ENCODE measurements at places on chromosomes 13 and 19.

- no peak for DNase-seq
These were observed 2.5 kb downstream of the SLC1A5 start for GRCh38 chr19:46785980-46786235.

DNA sequence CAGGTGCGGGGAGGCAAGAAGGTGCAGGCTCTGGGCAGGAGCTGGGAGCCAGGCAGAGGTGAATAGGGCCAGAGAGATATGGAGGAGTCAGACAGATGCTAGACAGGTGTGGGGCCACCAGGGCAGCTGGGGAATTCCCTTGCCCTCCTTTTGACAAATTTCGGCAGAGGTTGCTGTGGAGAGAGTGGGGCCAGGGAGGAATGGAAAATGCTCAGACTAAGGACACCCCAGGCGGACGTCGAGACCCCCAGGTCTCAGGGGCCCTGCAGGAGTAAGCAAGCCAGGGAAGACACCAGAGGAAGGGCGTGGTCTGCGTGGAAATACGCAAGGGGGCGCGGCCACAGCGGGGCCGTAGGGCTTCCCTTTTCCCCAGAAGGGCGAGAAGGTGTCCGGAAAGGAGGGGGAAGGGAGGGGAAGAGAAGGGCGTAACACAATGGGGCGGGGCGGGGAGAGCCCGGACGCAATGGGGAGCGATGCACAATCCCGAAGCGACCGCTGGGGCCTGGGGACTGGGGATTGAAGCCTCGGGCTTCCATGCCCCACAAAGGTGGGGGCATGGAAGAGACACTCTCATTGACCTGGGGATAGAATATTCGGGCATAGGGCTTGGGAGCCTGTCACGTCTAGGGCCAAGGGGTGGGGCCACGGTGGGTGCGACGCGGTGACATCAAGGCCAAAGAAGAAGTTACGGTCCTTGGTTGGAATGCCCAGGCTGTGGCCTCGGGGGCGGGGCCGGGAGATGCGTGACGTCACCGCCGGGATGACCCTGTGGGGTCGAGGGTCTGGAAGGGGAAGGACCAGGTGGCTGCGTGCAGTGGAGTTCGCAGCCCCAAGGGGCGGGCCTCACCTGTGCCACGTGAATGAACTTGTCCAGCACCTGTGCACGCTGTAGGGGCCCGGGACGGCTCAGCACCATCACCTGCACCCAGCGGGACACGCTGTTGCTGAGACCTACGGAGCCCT, 8.2 kb downstream of the RASGRP4 start:
- DNase-seq, result no peak

GRCh38 chr19:54541712-54542111, 31.9 kb upstream of the LILRA2 start:
- DNase-seq, result no peak

- DNase-seq, result no peak
These were observed 64.2 kb downstream of the SOX1 start for GRCh38 chr13:112131081-112131712.

DNA sequence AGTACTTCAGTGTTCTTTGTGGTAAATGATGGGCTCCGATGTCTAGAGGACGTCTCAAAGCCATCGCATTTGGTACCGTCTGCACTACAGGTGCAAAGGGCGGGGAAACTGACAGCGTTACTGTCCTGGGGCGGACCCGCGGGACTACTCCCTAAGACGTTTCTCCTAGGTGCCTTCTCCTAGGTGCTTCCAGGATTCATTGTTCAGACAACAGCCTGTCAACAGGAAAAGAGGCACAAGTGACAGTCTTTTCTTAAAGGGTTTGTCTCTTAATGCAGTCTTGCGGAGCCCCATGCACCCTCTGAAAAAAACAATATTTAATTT, 1.4 kb downstream of the SERTM1 start:
- no peak for DNase-seq

GRCh38 chr13:37960427-37960826, 90.9 kb upstream of the TRPC4 start:
- no peak for DNase-seq

GRCh38 chr13:109204657-109205056, 575.2 kb downstream of the MYO16 start:
- DNase-seq, result no peak

GRCh38 chr19:35225951-35226350, 2.6 kb downstream of the FAM187B start:
- no peak for DNase-seq

GRCh38 chr19:2275588-2276428, 6.2 kb downstream of the PEAK3 start:
- no peak for DNase-seq

DNA sequence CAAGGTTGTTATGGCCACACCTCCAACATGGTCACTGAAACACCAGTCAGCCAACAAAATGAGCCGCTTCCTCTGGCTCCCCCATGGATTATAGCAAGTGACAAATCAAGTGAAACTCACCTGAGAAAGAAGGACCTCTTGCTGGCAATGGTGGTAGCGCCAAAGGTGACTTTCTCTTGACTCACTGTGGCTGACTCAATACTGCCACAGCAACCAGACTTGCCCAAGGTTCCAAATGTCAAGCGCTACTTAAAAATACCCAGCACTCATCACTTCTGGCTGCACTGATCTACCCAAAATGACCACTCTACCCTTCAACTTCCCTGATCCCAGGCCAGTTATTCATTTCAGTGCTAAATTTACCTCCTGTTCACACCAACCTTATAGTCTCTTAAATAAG, 495.5 kb downstream of the FOXO1 start:
- DNase-seq, result no peak

- DNase-seq, result no peak
These were observed 36.8 kb downstream of the PHF11 start for GRCh38 chr13:49532593-49532992.

DNA sequence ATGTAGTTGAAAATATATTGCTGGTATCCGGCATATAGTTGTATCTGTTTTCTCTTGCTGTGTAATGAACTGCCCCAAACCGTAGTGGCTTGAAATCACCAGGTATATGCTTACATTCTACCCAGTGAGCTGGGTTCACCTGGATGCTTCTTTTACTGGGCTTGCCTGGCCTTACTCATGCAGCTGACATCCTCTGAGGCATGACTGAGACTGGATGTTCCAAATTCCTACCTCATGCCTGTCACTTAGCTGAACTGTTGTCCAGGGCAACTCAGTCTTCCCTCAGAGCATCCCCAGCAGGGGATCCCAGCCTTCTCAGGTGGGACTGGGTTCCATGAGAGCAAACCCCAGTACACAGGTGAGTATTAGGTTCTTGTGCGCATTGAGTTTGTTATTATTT, 66.8 kb downstream of the IFT88 start:
- DNase-seq, result no peak

- no peak for DNase-seq
These were observed 224.3 kb upstream of the SOX21 start for GRCh38 chr13:94936633-94937032.

GRCh38 chr13:102567857-102568256, 28.9 kb upstream of the TPP2 start:
- DNase-seq, result no peak

DNA sequence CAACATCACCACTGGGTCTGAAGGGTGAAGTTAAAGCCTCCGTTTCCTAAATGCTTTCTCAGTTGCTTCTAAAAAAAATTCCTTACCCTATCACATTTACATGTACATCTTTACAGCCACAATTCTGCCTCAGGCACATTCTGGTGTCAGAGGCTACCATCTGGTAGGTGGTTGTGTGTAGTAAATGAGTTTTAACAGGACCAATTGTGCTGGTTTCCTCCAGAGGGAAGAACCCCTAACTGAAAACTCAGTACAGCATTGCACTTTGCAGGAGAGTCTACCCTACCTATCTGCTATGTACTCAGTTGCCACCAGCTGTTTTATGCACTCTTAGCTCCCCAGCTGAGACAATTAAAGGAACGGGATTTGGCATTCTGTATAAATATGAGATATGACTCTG, 1576.5 kb downstream of the PCDH9 start:
- DNase-seq, result no peak

- no peak for DNase-seq
These were observed 1.4 kb downstream of the NPAS1 start for GRCh38 chr19:47020992-47021496.

- no peak for DNase-seq
These were observed 12.8 kb downstream of the C19orf81 start for GRCh38 chr19:50661766-50662650.

- DNase-seq, result no peak
These were observed at the start of gene FBXO27 for GRCh38 chr19:39032063-39032918. Gene FBXO27, minus strand, starts transcription at chr19:39032549. Its CDS starts 322 bp downstream, at chr19:39032227.

- DNase-seq, result no peak
These were observed 204.4 kb downstream of the MZT1 start for GRCh38 chr13:72523049-72523448.

DNA sequence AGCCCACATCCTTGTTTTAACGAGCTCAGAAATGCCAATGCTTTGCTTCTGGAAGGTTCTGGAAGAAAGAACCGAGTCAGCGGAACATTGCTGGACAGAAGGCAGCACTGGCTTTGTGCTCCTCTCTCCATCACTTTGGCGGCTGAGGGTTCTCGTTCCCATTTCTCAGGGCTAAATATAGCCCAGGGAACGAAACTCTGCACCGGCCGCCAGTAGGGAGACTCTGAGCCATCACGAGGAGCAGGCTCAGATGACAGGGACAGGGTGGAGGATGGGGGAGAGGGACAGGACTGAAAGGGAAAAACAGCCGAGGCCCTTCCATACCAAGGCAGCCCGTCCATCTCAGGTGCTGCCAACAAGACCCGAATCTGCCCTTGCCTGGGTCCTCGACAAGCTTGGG, 166.4 kb downstream of the CACNA1A start:
- DNase-seq, result no peak

DNA sequence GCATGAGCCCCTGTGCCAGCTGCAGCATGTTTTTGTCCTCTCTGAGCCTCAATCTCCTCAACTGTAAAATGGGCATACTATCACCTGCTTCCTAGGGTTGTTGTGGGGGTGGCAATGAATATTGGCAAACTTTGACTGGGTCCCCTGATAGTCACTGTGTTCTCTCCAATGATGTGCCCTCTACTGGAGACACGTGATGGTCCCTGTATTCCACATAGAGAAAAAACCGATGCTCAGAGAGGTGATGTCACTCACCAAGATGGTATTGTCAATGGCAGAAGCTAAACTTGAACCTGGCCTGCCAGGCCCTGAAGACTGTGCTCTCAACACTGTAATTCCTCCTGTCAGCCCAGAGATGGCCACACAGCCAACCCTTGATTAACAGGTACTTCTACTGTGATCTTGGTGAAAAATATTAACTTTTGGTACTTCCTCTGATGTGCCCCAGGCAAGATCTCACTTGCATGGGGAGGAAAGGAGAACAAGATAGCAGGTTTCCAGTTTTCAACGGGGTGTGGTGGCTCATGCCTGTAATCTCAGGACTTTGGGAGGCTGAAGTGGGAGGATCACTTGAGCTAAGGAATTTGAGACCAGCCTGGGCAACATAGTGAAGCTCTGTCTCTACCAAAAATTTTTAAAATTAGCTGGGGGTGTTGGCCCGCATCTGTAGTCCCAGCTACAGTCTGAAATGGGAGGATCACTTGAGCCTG, 3.6 kb downstream of the CEACAM20 start:
- no peak for DNase-seq

GRCh38 chr13:40787062-40787461, 2.3 kb upstream of the SLC25A15 start:
- DNase-seq, result peak; percentile 79

DNA sequence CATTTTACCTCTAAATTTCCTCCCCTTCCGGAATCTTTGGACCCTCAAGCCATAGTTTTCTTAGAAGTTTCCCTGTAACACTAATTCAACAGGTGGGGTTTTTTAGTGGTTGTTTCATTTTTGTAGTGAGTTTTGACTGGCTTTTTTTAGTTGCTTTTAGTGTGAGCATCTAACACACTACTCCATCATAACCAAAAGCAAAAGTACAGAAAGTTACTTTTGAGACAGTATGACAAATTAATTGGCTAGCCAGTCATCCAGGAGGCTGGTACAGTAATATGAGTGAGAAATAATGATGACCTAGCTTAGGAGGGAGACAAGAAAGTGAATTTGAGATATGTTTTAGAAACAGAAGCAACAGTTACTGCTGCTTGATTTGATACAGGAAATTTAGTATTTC, 71.5 kb downstream of the DNAJC15 start:
- DNase-seq, result no peak

GRCh38 chr19:33171222-33171795, 22.8 kb upstream of the LRP3 start:
- no peak for DNase-seq

GRCh38 chr19:46303691-46304397, 7.0 kb downstream of the HIF3A start:
- DNase-seq, result no peak

DNA sequence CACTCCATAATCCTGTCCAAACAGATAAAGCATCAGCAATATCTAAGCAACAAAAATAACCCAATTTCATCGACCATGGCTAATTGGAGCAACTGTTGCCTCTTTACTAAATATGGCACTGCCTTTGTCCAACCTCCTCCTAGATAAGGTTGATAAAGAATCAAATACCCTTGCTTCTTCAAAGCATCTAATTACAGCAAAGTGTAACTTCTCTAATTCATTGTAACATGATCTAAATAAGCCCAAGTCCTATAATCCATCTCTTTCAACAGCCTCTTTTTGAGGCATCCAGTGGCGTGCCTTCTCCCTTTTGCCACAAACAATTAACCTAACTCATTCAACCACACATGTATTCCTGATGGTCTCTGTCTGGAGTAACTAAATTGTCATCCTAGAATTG, 81.7 kb upstream of the KLHL1 start:
- DNase-seq, result no peak

DNA sequence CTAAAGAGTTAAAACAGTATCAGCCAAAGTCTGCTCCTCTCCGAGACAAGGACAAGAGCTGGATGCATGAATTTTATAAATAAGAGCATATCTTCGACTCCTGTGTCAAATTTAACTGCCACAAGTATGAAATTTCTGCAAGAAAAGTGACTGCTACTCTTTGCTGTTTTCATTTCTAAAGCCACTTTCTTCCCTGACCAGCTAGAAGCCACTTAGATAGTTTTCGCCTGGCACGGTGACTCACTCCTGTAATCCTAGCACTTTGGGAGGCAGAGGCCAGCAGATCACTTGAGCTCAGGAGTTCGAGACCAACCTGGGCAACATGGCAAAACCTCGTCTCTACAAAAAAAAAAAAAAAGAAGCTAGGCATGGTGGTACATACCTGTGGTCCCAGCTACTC, 61.3 kb downstream of the ENOX1 start:
- DNase-seq, result no peak

- peak; percentile 79 for DNase-seq
These were observed 18.7 kb downstream of the PAF1 start for GRCh38 chr19:39372047-39372802.

DNA sequence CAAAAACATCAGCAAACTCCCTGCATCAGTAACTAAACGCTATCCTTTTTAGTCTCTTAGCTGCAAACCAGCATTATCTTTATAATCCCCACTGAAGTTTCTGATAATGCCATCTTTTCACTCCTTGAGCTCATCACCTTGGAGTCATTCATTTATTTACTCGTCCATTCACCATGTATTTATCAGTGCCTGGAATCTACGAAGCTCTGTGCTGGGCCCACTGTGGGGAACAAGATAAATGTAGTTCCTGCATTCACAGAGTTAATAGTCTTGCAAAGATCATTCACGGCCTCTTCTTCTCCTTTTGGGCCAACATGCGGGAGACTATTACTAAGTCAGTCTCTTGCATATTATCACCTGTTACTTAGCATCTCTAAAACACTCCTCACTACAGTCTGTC, 89.4 kb downstream of the HS6ST3 start:
- DNase-seq, result no peak
